Amniotic stem cell (primary cell): ENCODE measurements at places on chromosomes 6 and 20.

DNA sequence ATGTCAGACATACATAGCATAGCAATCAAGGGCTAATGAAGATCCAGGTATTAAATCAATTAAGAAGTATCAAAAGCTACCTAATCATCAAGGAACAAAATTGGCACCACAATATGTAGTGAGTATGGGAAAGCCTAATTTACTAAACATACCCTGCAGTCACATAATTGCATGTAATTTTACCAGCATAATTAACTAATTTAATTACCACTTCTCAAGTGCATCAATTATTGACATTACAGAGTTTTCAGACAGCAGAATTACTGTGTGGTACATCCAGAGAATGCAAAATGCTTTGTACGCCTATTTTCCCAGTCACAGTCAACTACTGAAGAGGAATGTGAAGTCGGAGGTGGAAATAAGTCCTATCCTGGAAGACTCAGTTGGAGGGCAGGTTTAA, 279.0 kb upstream of the ID4 start:
- DNase-seq = no peak

DNA sequence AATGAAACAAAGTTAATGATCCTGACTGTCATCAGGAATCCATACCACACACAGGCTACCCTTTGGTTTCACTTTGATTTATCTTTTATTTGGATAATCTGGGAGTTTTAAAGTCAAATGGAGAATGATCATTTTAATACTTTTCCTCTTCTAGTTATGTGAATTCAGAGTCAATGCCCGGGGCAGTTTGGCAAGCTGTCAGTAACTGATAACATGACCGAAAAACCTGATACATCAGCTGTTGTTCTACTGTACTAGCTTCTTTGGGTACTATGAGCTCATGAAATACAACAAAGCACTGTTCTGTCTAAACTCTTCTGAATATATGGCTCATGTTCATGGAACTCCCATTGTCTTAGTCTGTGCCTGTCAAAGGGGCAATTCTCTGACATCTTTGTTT, 30.2 kb downstream of the KLHL31 start:
- DNase-seq = no peak

DNA sequence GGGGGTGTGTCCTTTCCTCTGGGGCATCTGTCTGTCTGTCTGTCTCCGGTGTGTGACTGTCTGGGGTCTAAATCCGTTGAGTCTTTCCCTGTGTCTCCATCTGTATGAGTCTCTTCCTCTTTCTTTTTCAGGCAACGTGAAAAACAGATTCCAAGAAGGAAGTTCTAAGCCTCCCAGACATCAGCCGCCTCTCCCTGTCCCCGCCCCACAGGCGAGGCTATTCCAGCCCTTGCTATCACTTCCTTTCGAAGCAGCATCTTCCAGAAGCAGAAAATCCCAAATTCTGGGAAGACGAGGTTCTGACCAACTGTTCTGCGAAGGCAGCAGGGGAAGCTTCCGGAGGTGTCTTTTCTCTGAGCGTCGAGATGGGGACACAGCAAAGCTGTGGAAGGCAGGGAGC, 34.0 kb downstream of the PMEPA1 start:
- DNase-seq = no peak

GRCh38 chr20:63027221-63027921, 20.6 kb upstream of the BHLHE23 start:
- no peak for DNase-seq

DNA sequence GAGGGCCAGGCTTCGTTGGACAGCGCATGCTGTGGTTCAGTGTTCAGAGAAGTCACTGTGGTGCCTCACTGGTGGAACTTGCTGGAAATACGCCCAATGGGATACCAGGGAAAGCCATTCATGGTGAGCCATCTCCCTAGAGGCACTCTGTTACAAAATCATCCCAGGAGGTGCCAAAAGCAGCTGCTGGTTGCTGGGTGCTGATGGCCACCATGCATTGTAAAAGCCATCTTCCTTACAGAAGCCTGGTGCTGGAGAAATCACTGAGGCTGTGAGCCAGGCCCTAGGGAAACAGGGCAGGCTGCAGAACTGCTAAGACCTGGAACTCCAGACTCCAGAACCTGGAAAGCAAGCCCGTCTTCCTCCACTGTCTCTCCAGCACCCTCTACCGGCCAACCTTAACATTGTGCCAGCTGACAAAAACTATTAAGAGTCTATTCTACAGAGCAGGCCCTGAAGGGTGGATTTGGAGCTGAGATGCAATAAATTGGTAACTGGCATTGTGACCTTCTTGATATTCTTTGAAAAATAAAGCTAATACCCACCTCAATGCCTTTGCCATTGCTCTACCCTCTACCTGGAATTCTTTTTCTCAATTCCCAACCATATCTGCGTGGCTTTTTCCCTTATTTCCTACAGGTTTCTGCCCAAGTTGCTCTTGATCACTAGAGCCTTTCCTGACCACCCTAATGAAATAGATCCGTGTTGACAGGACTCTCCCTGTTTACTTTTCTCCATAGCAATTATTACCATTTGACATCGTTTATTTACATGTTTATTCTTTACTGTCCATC, 18.5 kb downstream of the SNRPB start:
- peak; percentile 62 for DNase-seq

DNA sequence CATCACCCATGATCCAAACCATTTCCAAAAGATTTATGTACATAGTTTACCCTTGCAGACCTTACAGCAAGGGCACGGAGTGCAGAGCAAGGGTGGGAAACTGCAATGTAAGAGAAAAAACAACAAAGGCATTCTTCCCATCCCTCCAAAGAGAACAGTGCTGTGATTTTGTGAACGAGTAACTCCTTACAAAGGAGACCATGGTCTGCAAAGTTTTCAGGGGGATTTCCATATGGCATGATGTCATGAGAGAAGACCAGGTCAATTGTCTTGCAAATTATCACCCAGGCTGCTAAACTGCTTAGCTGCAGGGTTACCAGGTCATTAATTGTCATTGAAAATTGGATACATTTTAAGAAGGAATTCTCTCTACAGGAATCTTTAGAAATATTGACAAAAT, 58.3 kb downstream of the LAMP5 start:
- no peak for DNase-seq

DNA sequence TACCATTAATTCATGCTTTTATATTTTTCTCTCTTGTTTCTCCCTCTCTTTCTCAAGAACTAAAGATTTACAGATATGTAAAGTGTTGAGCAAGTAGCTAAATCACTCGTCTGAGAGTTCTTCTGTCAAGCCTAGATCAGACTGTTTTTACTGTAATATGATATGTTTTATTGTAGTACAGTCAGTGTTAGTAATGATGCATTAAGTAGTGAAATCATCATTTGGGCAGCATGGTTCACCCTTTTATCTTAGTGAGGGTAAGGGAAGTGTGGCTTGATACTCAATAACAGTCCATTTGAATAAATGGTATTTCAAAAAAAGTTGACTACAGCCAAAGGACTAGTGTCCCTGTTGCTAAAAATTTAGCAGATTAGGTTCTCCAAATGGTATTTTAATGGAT, 9.2 kb downstream of the CYB5R4 start:
- DNase-seq = no peak

DNA sequence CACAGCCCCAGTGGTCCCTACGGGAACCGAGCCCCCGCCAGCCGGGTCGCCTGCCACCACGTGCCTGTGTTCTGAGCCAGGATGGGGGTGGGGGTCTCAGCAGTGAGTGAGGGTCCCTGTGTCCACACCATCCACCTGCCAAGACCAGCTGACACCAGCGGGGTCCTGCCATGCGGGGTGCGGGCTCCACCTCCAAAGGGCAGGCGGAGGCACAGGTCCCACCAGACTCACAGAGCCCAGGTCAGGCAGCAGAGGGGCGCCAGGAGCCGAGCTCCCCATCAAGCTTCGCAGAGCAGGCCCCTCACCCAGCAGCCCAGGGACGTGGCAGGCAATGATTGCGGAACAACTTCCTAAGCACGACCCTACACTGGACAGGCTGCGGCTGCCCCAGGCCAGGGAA, 50.5 kb downstream of the KCNQ2 start:
- DNase-seq = no peak

DNA sequence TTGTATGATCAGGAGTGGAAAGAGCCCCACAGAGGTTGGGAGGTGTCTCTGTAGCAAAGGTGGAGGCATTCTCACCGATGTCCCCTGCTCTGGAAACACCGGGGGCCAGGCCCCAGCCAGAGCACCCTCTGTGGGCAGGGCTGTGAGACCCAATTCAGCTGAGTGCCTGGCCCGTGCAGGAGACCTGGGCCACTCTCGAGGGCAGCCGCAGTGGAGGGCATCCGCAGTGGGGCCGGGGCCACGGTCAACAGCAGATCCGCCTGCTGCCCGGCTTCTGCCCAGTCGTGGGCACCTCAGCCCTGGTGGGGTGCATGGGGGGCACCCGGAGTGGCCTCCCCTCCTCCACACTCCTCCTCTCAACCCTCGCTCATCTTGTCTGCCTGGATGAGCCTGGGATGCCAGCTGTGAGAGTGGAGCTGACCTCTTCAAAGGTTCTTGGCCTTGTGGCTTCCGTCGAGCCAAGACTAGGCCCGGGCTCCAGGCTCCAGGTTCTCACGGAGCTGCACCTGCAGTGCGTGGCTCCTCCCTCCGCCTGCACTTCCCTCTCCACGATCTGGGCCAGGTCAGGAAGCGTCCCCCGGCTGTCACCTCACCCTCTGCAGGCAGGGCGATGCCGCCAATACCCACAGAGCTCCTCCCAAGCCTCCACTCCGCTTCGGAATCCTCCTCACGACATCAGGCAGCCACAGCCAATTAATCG, 134.8 kb downstream of the TAF4 start:
- no peak for DNase-seq

DNA sequence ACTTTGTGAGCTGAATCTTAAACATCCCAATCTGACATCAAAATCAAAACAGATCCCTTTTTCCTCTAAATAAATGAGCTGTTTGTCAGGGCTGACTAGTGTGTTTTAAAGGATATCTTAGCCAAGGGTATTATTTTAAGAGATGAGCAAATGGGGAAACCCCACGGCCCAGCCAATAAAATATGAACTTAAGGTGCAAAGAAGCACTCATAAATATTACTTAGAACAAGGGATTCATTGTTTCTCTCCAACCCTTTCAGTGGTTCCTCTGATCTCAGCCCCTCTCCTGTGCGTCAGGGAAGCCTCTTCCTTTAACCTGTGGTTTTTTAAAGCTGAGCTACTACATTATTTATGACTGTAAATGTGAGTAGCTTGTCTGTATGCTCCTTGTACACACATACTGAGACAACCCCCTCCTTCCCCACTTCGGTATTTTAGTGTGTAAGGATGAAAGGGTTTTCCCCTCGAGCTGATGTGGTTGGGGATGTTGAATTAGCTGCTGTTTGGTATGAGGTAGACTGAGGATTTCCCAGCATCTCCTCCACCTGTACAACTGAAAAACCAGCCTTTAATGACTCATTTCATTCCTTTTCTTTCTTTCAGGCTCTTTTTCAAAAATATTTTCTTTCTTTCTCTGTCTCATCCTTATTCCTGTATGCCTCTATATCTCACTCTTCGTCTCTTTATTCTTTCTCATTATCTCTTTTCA, 6.5 kb downstream of the BMP5 start:
- no peak for DNase-seq

- no peak for DNase-seq
Measured at GRCh38 chr6:38080889-38081288, 261.4 kb downstream of the ZFAND3 start.

DNA sequence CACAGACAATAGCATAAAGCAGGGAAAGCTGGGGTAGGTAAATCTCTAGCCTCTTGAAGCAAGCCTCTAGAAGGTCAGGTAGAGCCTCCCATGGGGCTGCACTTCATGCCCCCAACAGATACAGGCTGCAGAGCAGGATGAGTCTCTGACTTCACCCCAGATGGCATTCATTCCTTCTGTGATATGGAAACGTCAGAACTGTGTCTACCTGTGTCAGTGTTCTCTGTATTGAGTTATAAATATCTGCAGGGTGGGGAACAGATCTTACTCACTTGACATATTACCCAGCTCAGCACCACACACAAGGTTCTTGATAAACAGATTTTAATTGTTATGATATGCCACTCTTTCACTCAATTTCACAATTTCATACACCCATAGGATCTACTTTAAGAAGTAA, 2.1 kb downstream of the LGSN start:
- no peak for DNase-seq

GRCh38 chr6:46103441-46104115, 26.2 kb upstream of the ENPP4 start:
- DNase-seq = no peak

GRCh38 chr6:50837589-50838445, 19.1 kb downstream of the TFAP2B start:
- DNase-seq = no peak

GRCh38 chr6:47743744-47744143, 38.1 kb upstream of the OPN5 start:
- no peak for DNase-seq

- DNase-seq = no peak
Measured at GRCh38 chr20:9565910-9566550, 51.6 kb downstream of the LAMP5 start.

DNA sequence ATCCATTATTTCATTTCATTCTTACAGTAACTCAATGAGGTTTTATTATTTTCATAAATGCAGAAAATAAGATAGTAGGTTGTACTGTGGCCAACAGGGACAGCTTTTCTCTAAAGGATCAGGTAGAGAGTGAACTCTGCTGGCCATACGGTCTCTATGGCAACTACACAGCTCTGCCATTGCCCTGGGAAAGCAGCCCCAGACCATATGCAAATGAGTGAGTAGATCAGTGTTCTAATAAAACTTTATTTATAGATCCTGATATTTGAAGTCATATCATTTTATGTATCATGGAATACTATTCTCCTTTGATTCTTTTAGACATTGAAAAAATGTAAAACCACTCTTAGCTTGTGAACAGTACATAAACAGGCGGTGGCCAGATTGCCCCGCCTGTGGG, 192.5 kb upstream of the RREB1 start:
- DNase-seq = no peak

- DNase-seq = no peak
Measured at GRCh38 chr6:98974309-98974708, 26.6 kb upstream of the FBXL4 start.

DNA sequence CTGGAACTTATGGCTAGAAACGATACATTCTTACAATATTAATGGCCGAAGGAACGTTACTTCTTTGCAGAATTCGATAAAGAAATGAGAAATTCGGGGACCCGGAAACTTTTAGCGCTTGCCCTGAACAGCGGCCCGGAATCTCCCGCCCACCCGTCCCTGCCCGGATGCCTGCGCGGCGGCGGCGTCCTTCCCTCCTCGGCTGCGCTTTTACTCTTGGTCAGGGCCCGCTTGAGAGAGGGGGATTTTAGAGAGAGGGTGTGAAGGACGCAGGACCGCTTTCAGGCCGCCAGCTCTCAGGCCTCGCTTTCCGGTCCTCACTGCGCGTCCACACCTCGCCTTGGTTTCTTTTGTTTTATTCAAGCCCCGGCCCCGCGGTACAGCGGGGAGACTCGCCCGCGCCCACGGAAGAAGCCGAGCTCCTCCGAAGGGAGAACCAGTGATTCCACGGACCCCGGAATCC, 243.7 kb downstream of the ARID1B start:
- no peak for DNase-seq

GRCh38 chr6:148455674-148456558, 113.3 kb downstream of the SASH1 start:
- no peak for DNase-seq
